ENCODE measurements at places on chromosomes 4 and X.

DNA sequence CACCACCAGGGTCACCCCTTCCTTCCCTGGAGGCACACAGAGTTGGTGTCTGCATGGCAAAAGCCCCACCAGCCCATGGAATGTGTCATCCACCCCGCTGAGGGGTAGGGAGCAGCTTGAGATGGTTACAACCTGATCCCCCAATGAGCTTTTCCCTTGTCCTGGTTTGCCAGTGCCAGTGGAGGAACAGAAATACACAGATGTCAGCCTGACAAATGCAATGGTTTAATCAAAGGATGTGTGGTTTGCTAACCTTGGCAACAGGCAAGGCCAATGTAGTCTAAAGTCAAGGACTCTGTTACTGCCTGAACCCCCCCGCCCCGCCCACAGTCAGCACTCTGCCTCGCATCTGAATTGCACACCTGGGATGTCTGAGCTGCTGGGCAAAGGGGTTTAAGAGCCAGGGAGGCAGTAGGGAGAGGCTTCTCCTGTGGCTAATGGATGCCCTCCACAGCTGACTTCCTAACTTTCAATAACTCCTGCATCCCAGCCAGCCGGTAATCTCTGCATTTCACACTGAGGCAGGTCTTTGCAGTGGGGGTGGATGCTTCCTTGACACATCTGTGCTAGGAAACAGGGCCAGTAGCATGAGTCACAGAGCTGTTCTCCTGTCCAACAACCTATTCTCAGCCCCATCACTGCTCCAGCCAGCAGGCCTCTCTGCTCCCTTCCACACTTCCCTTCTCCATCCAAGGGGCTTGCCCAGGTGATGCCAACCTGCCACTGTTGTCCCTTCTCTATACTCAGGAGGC, 137.5 kb downstream of the AMMECR1 start:
- no peak for DNase-seq

GRCh38 chr4:106607558-106607957, 239.0 kb upstream of the GIMD1 start:
- no peak for DNase-seq

GRCh38 chr4:19982556-19982955, 269.1 kb upstream of the SLIT2 start:
- no peak for DNase-seq

DNA sequence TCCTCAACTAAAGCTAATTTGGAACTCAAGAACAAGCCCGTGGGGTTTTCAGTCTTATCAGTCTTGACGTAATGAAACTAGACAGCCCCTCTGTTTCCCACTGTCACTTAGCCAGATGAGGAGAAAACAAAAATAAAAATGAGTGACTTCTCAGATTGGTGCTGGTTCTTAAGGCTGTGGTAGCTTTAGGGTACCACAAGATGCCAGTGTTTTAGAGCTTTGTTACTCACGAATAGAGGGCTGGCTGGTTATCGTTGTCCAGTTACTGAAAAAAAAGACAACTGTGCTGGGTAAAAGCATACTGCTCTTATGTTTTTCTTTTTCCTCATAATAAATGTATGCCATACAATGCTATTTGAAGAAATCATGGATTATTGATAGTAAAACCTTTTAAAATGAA, 796.7 kb downstream of the RAPGEF2 start:
- DNase-seq: no peak

DNA sequence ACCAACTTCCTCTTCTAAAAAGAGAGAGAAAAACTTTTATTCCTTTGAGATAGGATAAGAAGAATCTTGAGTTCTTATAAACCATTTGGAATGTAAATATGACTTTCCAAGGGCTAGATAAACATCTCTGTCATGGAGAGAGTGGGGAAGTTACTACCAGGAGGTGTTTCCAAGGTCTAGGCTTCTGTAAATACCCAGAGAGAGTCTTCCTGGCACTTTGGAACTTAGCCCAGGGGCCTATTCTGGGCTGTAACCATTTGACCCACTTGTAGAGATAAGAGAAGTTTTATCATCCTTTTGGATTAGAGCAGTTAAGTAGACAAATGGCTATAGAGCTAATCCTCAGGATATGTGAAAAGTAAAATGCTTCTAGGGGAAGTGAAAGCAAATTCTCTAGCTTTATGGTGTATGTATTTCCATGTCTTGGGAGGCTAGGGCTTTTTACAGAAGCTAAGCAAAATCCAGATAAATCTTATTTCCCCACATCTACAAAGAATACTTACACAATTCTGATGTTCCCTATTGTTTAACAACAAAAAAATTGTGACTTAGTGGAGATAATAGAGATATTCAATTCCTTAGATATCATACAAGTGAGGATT, 51.1 kb downstream of the MCUB start:
- DNase-seq: no peak

GRCh38 chrX:43940816-43941474, 32.2 kb downstream of the NDP start:
- no peak for DNase-seq

DNA sequence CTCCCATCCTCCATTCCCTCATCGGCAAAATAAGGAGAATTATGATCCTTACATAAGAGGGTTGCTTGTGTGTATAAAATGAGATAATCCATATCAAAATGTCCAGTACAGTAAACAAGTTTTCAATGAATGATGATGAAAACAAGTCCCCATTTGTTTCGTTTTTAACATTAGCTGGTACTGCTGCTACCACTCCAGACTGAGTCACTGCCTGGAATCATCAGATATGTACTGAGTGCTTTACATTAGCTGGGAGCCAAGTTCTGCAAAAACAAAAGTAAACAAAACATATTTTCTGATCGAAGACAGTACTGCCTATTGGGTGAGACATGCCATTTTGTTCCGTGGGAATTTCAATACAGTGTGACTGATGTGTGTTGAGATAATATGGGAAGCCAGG, 123.2 kb upstream of the IGFBP7 start:
- no peak for DNase-seq

DNA sequence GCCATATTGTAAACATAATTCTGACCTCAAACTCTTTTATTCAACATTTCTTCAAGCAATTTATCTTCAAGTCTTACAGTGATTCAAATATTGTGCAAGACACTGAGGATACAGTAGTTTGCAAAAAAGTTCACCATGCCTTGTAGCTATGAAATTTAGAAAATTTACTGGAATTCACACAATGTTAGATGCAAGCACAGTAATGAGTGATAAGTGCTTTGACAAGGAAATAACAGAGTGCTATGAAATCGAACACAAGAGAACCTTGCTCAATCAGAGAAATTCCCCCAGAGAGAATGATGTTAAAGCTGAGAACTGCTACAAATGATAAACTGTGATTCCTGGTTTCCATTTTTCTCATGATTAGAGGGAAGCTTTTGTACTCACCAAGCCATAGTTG, 952.9 kb downstream of the FAT4 start:
- no peak for DNase-seq

DNA sequence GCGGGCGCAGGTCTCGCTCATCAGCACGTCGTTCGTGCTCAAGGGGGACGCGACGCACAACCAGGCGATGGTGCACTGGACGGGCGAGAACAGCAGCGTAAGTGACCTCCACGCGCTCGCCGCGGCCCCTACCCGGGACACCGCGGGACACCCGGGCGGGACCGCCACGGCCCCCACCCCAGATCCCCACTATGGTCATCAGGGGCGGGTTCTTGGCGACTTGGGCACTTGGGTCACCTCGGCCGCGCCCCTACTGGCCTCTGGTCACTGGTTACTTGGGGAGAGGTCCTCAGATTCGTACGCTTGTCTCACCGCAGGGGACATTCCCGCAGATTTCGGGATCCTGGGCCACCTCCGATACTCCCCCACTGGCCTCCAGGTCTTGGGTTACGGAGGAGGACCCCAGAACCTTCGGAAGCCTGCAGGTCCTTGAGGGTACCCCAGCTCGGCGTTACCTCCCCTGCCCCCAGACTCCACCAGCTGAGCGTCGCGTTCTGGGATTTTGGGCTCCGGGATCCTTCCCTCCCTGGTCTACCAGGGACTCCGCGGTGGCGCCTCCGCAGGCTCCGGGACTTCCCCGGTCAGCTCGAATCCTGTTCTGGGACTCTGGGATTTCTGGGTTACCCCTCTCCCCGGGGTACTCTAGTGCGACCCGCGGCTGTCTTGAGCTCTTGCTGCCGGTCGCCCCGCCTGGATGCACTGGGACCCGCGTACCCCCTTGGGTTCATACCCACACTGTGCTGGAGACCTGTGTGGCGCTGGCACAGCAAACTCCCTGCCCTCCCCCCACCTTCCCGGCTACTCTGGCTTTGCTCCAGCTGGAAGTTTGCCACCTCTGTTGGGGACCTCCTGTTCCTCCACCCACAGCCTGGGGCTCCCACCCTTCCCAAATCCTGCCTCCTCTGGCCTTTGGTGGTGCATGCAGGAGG, 956 bp downstream of the SORCS2 start:
- no peak for DNase-seq

DNA sequence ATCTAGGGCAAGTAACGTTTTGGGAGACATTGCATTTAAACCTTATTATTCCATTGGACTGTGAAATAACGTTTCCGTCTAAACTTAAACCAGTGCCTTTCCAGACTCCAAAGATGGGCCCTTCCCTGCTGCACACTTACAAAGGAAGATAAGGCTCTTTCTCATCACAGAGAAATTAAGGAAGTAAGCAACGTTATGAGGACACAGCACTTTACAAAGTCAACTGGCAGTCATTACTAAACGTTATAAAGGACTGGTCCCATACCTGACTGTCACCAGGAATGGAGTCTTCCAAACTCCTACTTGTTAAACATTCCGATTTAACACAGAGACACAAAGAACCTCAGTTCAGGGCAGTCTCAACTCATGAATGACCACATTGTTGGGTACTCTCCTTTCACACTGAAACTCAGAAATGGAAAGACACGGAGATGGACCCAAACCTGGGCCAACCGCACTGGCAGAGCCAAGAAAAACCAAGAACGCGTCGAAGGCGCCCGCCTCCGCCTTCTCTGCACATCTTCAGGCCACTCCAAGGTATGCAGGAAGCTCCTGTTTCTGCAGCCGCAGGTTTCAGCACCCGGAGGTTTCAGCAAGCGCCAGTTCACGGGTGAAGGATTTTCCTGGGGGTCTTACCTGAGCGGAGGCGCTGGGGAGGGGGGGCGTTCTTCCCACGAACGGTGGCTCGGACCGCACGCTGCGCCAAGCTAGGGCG, 670 bp downstream of the PAPSS1 start:
- DNase-seq: no peak

GRCh38 chr4:2040391-2041238, 18.5 kb upstream of the NAT8L start:
- DNase-seq: no peak

GRCh38 chrX:100831219-100831946, 11.2 kb downstream of the CSTF2 start:
- no peak for DNase-seq

DNA sequence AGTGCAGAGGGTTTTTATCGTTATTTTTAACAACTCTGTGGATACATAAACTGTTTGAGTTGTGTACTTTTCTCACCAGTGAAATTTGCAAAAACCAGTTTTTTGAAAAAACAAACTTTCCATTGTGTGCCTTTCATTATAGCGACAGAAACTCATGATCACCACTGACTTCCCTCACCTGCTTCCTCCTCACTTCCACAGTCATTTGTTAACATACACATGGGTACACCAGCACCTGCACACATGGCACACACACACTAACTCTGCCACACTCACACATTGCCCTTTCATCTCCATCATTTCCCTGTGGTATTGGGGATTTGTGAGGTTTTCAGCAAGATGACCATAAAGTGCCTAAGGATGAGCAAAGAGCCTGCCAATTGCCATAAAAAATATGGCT, 20.6 kb downstream of the CLDN22 start:
- no peak for DNase-seq

- no peak for DNase-seq
Observed at GRCh38 chrX:20500949-20501348, 234.2 kb upstream of the RPS6KA3 start.

DNA sequence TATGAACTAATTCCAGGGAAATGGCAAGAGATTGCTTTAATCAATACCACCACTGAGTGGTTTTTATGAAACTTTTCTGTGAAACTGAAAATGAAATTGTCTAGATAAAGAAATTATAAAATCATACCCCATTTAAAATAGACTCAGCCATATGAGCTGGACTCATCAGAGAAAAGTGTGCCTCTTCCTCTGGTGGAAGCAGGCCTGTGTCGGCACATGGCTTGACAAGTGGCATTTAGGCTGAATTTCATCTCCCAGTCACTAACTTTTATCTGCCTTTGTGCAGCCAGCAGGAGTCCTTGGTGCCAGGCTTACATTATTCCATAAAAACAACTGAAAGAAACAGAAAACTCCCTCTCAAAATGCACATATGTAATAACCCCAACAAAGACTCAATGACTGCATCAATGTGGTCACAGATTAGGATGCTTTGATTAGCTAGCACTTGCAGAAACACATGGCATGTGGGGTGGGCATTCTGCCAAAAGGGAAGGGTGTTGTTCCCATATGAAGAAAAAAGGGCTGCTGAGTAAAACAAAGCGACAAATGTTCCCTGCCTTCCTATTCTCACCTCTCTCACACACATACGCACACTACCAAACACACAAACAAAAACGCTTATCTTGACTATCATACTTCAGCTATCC, 232.3 kb downstream of the PABPC4L start:
- no peak for DNase-seq

- DNase-seq: no peak
Observed at GRCh38 chr4:102817021-102817605, 10.2 kb downstream of the UBE2D3 start.
